ENCODE measurements at places on chromosomes 7 and 10.
A peak's percentile ranks its signal among the peaks of the same experiment; 100 is the strongest.

DNA sequence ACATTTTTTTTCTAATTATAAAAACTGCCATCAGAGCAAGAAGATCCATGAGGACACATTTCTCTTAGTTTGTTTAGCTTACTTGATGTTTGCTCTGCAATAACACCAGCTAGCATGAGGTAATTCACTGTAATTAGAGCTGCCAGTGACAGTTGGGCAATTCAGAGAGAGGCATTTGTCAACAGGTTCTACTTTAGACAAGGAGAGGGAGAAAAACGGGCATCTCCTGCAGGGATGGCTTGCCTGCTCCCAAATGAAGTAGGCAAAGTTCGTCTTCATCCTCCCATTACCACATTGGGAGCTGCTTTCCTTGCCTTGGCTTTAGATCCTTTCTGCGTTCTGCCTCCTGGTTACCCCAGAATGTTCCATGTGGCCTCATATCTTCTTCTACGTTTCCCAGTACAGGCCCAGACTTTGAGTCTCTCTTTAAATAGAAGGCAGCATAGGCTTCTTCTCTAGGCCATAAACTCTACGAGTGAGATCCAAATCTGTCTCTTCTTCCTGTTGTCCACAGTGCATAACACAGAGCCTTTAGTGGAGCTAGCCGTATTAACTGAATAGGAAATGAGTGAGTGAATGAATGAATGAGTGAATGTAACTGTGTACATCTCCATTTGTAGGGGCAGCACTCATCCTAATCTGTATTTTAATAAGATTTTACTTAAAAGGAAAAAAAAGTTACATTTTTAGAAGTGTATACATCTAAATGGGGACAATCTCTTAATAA lies 21.2 kb downstream of the ASB15 start:
- peak; percentile 97 for DNase-seq

DNA sequence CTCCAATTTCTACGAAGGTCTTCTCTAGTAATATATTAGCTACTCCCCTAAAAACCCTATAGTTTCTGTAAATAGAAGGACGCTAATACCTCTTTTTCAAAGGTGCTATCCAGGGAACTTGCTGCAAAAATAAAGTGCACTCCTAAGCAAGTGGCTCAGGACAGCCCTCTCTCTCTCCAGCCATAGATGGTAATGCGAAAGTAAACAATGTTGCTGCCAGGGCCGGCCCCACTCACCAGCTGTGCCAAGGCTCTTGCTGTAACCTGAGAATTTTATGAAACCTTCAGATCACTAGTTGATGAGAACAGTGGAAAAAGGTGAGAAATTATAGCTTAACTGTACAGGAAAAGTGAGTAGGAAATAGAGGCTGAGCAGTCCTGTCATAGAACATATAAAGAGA lies 10.9 kb upstream of the TAS2R39 start:
- DNase-seq, result peak; percentile 80

DNA sequence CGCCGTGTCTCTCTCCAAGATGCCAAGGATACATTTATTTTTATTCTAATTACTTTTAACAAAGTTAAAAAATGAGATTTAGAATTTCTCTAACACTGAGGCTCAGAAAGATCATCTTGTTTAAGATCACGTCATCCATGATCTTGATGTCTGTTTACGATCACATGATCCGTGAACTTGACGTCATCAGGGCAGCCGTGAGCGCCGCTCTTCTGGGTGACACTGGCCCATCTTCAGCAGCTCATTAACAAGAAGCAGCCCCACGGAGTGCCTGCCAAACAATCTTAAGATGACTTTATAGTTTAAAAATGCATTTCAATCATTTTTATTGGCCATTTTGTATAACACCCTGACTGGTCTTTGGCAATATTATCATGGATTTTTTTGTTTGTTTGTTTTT lies 291.1 kb upstream of the PRKCQ start:
- peak; percentile 12 for DNase-seq

GRCh38 chr10:72098836-72099599 lies 10.7 kb upstream of the SPOCK2 start:
- no peak for DNase-seq

DNA sequence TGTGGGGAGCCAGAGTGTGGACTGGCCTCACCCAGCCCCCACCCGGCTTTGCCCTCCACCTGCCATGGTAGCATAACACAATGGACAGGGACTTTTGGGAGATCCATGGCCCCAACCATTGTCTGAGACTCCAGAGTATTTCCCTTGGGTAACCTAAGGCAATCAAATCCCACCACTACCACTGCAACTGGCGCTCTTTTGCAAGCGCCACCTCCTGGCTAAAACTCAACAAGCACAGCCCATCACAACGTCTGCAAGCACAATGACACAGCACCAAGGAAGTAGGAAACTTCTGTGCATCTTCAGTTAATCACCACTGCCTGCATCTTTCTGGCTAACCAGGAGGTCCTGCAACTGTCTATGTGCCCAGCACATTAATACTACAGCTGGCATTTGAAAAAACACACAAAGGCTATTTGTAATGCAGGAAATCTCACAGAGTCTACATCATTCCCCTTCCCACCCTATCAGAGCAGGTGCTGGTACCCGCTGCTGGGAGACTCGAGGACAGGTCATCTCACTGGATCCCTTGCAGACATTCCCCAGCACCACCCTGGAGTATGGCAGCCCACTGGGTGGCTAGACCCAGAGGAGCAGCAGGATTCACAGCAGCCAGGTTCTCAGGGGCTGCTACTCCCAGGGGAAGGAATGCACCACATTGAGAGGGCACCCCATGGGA lies 27.7 kb downstream of the ANKRD26 start:
- DNase-seq, result peak; percentile 3

GRCh38 chr10:127880557-127880956 lies 12.2 kb downstream of the CLRN3 start:
- DNase-seq, result no peak

DNA sequence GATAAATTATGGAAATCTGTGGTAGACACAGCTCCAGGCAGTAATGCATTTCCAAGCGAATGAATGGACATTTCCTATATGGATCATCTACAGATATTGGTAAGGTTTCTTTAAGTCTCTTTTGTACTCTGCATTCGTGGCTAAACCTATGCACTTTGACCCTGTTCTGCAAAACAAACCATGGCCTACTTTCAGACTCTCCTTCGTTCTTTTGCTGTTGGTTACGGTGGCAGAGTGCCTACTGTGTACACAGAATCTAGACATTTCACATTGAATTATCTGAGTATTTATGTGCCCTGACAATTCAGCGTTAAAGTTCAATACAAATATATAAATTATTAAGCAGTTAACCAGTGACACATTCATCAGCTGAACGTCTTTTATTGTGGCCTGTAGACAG lies 93.3 kb downstream of the MGMT start:
- DNase-seq, result no peak

- no peak for DNase-seq
Measured at GRCh38 chr7:142642316-142642715, 107.0 kb upstream of the PRSS1 start.

DNA sequence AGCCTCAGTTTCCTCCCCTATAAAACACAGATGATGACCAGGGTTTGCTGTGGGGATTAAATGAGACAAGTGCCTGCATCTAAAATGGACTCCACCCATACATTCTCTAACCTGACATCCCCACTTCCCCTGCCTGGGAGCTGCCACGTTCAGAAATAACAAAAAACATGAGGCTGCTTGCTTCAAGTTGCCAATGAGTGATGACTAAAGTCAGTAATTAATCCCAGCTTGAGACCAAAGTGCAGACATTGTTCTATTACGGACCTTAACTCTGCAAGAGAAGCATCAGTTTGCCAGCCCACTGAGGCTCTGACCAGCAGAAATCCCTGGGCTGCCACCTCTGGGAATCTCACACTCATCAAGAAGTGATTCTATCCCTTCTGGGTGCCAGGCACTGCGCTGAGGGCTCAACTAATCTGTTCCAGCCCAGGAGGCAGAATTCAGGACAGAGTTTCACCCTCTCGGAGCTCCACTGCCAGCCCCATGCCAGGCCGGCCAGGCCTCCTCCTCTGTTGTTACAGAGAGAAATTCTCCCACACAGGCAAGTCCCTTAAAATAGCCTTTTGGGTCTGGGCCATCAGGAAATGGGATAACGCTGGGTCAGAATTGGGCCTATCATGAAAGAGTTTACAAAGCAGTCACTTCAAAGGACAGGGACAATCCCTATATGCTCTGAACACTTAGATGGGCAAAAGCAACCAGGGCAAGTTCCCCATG lies 11.4 kb downstream of the SH3PXD2A start:
- no peak for DNase-seq

GRCh38 chr10:75410132-75411005 lies 8.8 kb upstream of the ZNF503 start:
- no peak for DNase-seq

DNA sequence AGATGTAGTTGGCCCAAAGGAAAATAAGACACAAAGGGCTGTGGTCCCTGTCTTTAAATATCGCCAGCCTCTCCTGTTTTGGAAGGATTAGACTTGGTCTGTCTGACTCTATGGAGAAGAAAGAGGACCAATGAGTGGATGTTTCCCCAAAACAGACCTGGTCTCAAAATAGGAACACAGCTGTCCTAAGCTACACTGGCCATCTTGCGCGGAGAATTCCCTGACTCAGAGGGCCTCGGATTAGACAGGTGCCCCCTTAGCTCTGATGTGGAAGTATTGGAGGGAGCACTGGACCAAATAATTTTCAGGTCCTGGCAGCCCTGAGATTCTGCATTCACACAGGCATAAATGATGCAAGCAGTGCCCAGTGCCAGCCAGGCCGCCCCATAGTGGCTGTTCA lies 56.1 kb downstream of the CHST15 start:
- DNase-seq, result no peak

DNA sequence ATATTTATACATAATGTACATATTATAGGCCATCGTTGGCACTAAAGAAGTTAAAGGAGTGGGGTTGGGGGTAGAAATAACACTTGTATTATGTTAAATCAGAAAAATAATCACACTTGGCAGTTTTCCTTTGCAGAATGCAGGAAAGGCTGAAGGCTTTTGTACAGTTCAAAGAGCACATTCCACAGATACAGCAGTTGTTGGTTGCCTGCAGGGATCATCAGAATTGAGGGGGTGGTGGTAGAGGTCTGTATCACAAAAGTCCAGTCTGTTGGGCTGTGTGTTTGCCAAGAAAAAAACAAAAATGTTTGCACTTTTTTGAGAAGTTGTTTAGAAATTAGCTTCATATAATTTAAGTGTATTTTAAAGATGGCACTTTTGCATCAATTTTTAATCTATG lies 231.8 kb upstream of the FOXP2 start:
- DNase-seq, result no peak

GRCh38 chr10:91664426-91664825 lies 31.6 kb upstream of the PPP1R3C start:
- no peak for DNase-seq

GRCh38 chr7:16123117-16123770 lies 298.1 kb downstream of the CRPPA start:
- DNase-seq, result no peak

- peak; percentile 91 for DNase-seq
Measured at GRCh38 chr10:102917314-102917961, 656 bp upstream of the CNNM2 start.

GRCh38 chr10:36236931-36237330 lies 594.8 kb upstream of the FZD8 start:
- no peak for DNase-seq
